GM04504 (cell line): ENCODE measurements at places on chromosomes 1 and 21.

DNA sequence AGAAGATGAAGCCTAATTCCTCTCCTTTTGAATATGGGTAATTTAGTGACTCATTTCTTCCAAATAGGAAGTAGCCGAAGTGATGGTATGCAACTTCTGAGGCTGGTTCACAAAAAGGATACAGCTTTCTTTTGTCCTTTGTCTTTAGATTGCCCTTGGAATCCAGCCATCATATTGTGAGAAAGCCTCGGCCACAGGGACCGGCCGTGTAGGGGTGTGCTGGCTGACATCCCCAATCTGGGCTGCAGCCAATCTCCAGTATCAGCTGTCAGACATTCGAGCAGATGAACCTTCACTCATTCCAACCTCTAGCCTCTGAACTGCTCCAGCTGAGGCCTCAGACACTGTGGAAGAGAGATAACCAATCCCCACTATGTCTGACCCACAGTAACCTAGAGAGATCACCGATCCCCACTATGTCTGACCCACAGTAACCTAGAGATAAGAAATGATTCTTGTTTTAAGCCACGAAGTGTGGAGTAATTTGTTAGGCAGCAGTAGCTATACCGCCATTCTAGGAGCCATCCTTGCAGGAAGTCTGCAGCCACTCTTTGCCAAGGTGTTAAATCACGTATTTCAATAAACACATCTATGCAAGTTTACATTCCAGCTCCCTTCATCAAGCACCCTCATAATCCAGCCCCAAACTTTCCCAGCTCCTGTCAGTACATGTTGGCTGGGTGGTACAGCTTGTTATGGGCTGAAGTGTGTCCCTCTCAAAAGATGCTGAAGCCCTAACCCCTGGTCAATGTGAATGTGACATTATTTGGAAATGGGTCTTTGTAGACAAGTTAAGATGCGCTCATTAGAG, 2.9 kb upstream of the DIP2A start:
- no peak for DNase-seq

- DNase-seq = no peak
Measured at GRCh38 chr1:236848274-236848923, 53.3 kb downstream of the MTR start.

- DNase-seq = no peak
Measured at GRCh38 chr1:155033524-155033923, at the start of the genes DCST1 and DCST2. TSS of gene DCST1 (plus strand) at chr1:155033824. CDS start at chr1:155034037, 213 bp downstream. TSS of gene DCST2 (minus strand) at chr1:155033781. CDS start at chr1:155033701, 80 bp downstream.

DNA sequence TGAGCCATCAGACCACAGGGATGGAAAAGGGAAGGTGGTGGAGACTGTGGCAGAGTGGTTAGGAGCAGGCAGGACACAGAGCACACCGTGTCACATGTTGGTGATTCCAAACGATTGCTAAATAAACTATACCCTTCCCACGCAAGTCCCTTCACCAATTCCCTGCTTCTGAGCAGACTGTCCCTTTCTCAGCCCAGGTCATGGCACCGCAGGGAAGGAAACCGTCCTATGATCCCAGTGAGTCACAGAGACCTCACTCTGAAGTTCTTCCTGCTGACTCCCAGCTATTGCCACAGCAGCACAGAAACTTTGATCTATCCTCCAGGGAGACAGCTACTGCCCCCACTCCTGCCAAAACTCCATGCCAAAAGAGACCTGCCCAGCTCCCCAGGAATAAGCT, 19.2 kb downstream of the RIMS3 start:
- no peak for DNase-seq

DNA sequence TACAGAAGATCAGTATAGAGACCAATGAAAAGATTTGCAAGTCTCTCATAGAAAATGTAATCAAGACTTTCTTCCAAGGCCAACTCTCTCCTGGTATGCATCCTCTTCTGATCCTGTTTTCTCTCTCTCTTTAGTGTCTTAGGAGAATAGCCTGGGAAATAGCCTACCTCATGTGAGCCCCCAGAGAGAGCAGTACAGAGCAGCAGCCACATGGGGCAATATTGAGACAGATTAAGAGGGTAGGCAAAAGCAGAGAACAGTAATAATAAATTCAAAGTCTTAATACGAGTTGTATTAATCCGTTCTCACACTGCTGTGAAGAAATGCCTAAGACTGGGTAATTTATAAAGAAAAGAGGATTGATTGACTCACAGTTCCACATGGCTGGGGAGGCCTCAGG, 61.4 kb downstream of the RNASEL start:
- no peak for DNase-seq

GRCh38 chr1:165647517-165647916, 16.5 kb downstream of the MGST3 start:
- no peak for DNase-seq

DNA sequence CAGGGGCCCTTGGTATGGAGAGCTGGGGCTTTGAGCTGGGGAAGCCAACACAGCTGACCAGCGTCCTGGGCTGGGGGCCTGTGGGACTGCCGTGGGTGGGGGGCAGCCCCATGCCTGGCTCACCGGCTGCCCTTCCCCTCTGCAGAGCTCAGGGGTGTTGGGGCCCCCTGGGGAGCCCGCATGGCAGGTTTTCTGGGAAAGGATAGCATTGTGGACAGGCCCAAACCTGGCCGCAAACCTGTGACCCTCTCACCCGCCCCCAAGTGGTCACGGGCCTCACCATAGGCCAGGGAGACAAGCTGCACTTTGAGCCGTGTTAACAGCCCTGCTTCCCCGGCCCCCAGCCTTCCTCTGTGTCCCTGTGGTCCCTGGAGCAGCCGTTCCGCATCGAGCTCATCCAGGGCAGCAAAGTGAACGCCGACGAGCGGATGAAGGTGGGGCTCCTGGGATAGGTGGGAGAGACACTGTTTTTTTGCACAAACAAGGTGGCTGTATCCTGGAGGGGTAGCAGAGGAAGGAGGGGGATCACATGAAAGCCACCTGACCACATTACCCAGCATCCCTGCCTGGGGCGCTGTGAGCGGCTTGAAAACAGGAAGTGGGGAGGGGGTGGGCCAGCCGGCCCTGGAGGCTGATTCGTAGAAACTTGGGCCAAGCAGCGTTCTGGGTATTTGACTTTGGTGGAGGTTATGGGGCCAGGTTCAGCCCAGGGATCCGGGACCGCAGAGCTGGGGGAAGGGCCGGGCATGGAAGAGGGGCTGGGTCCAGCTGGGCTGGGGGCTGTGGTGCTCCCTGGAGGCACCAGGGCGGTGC, 65.9 kb downstream of the PIK3CD start:
- no peak for DNase-seq
